ENCODE measurements at places on chromosomes 13 and 19. TPM values are rescaled to one million over a fixed set of nuclear protein-coding genes. Genes with fewer than 3 reads are reported as not detected.

DNA sequence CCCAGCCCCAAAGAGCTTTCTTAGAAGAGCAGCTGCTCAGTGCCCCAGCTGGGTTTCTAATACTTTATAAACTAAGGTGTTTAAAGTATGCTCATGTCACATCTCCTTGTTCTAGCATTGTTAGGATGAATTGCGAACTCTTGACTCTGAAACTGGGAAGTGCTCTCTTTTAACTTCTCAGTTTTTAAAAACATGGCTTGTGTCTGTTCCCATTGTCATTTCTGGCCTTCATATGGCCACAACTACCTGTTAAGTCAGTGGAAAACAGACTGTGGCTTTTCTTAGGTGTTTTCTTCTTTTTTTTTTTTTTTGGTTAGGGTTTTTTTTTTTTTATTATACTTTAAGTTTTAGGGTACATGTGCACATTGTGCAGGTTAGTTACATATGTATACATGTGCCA lies 164.7 kb downstream of the KCNRG start:
- no peak for DNase-seq

Gene ZNF554
- total RNA-seq, result 6.9 TPM

DNA sequence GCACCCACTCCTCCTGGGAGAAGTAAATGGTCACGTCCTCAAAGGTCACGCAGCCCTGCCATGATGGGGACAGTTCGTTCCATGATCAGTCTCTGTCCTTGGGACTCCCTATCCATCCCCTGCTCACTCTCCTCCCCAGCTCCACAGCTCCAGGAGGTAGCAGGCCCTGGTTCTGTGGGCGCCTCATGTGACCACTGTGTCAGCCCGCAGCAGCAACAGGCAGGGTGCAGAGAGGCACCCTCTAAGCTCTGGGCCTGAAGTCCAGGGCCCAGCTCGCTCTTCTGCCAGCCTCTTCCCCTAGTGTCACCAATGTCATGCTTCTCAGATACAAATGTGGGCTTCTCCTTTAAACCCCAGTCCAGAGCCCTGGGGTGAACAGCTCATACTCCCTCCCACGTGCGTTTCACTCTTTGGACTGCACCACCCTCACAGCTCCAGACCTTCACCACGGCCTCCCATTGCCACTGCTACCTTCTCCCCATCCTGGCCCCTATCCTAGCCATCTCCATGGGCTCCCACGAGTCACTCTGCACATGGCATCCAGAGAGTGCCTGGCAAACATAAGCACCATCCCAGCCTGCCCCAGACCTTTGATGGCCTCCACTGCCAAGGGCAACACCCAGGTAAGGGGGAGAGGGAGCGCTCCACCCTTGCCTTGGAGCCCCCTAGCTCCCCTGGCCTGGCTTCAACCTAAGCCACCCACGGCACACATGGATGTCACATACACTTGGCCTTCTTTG lies 2.9 kb downstream of the ZNF792 start:
- no peak for DNase-seq

Gene CACNA1A
- total RNA-seq, result 1.7 TPM

- DNase-seq, result no peak
These were observed 463.3 kb upstream of the KLF12 start for GRCh38 chr13:74597526-74597925.

DNA sequence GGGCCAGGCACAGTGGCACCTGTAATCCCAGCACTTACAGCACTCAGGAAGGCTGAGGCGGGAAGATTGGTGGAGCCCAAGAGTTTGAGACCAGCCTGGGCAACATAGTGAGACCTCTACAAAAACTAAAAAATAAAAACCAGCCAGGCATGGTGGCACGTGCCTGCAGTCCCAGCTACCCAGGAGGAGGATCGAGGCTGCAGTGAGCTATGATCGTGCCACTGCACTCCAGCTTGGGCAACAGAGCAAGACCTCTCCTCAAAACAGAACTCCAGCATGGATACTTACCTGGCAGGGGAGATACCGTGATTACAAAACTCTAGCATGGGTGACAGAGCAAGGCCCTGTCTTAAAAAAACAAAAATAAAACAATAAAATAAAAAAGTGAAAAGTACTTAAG lies 95.3 kb downstream of the GJA3 start:
- DNase-seq, result no peak

Gene ZNF134
- total RNA-seq, result 25.4 TPM

Gene SMAD9
- 13.1 TPM for total RNA-seq

- DNase-seq, result no peak
These were observed 307.0 kb downstream of the ZNF536 start for GRCh38 chr19:30679153-30679702.

Gene ZNF844
- total RNA-seq, result 28.1 TPM

GRCh38 chr13:107819071-107819470 lies 396.3 kb downstream of the LIG4 start:
- no peak for DNase-seq

- DNase-seq, result peak; percentile 34
These were observed 2.7 kb downstream of the TNPO2 start for GRCh38 chr19:12720851-12721655.

- peak; percentile 82 for DNase-seq
These were observed 16.7 kb downstream of the PIP5K1C start for GRCh38 chr19:3683405-3684053.

Gene FAM216B
- 0.09 TPM for total RNA-seq

DNA sequence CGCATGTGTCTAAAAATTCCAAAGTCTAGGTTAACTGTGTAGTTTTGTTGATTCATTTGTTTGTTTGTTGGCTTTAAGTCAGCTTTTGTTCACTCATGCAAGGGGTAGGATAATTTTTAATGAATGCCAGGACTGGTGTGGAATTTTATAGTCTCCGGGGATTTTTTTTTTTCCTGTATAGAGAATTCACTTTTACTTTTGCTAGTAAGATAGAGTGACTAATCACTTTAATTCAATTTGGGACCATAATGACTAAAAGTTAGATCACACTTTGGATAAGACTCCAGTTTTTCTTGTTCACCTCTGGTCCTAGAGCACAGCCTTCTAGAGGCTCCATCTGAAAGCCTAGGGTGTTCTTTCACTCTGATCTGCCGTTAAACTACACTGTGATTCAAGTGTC lies 1690.0 kb downstream of the PCDH9 start:
- DNase-seq, result no peak

DNA sequence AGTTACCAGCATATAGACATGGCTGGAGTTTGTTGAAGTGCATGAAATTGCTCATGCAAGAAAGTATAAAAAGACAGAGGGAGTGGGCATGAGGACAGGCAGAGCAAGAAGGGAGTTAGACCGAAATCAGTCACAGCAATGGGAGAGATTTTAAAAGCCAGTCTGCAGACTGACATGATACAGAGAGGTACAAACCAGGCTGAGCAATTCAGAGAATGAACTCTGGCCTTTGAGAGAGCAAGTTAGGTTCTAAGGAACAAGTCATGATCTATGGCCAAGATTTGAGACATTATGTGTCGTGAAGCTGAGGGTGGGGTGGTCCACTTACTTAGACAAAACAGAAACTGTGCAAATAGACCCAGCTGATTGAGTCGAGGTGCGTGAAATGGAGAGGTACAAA lies 93.4 kb upstream of the TSC22D1 start:
- DNase-seq, result no peak

DNA sequence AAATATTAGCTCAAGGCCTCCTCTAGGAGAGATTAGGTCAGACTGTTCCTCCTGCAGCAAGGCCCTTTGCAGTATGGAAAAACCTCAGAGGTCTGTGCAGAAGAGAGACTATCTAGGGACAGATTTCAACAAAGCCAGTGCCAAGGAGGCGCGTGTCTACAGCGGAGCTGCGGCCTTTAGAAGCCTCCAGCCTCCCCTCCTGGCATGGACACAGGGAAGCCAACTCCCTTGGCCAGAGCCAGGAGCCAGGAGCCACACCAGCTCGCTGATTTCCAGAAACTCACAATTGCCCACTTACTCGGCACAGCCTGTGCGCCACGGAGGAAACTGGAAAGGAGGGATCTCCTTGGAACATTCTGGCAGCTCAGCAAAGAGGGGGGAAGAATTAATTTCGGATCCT lies 63.4 kb downstream of the INSR start:
- no peak for DNase-seq

- no peak for DNase-seq
These were observed 52.0 kb downstream of the KLF2 start for GRCh38 chr19:16376649-16377048.

- DNase-seq, result peak; percentile 85
These were observed 61.4 kb upstream of the NFIC start for GRCh38 chr19:3304871-3305423.

Gene UPF1
- 70.1 TPM for total RNA-seq

GRCh38 chr13:64546371-64546770 lies 2683.8 kb downstream of the PCDH9 start:
- DNase-seq, result no peak

- no peak for DNase-seq
These were observed 116.7 kb downstream of the SOX1 start for GRCh38 chr13:112183532-112184090.

Gene SIGLEC12
- 0.66 TPM for total RNA-seq

DNA sequence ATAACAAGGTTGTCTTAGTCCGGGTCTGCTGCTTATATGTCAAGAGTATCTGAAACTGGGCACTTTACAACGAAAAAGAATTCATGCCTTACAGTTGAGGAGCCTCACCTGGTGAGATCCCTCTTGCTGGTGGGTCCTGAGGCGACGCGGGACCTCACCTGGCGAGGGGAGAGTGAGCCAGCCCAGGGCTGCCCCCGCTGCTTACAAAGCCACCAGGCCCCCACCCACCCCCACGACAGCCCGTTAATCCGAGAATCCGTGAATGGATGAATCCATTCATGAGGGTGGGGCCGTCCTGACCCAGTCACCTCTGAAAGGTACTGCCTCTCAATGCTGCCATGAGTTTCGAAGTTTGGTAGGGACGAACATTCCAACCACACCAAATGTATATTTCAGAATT lies 54.0 kb upstream of the F7 start:
- DNase-seq, result peak; percentile 30

Data from kidney (tissue), 22 donors.